Colonic mucosa (tissue), 4 donors: ENCODE measurements at places on chromosomes 7 and 10. TPM values are rescaled to one million over a fixed set of nuclear protein-coding genes. Genes with fewer than 3 reads are reported as not detected.

DNA sequence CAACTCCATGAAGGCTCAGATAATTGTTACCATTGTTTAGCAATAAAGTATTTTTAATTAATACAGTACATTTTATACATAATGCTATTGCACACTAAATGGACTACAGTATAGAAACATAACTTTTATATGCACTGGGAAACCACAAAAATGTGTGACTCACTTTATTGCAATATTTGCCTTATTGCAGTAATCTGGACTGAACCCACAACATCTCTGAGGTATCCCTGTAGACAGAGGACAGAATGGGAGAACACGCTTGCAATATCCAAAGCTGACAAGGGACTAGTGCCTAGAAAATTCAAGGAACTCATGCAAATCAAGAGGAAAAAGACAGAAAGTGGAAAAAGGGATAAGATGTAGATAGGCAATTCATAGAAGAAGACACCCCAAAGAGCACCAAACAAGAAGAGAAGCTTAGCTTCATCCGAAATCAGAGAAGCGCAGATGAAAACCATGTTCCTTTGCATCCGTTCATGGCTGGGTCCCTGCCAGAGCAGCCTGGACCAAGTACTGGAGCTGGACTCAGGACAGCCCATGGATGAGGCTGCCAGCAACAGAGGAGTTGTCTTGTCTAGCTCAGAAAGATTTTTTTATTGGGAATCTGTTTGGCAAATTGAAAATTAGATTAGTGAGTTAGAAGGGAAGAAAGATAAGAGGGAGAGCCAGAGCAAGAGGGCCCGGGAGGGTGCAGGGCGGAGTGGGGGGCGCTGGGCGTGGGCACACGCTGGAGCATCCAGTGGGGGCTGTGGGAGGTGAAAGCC is 16.0 kb upstream of the GALNTL5 start:
- no peak for DNase-seq

DNA sequence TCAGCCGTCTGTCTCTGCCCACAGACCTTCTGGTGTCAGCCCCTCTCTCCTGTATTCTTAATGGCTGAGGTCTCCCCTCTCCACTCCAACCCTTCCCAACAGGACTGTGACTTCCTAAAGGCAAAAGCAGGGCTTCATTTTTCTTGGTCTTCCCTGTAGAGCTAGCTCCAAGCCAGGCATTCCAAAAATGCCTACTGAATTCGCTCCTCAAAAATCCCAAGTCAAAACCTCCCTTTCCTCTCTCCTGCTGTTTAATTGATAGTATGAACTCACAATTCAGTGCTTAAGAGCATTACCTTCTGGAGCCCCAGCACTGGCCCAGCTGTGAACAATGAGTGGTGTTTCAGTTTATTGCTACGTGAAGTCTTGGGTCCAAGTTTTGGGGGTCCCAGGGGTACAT is 628.4 kb downstream of the PARD3 start:
- DNase-seq: no peak

- DNase-seq: no peak
Measured at GRCh38 chr7:141074162-141074991, 513 bp downstream of the TMEM178B start.

GRCh38 chr7:112970771-112971170 is 115.9 kb downstream of the GPR85 start:
- no peak for DNase-seq

- DNase-seq: peak; percentile 79
Measured at GRCh38 chr7:140403878-140404564, at the start of gene RAB19. Gene RAB19 (plus strand): TSS chr7:140404058. CDS start chr7:140407647, 3,589 bp downstream.

DNA sequence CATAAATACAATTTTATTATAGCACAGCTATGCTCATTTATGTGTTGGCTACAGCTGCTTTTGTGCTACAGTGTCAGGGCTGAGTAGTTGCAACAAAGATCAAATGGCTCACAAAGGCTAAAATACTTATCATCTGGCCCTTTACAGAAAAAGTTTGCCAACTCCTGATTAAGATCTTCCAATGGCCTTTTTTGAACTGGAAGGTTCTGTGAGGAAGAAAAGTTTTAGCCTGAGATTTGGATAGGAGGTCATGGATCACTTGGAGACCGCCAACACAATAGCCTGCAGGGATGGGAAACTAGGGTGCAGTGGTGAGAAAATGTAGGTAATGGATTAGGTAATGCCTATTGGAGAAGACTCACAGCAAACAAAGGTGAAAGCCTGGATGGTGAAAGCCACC is 169.8 kb downstream of the NOC3L start:
- DNase-seq: no peak

GRCh38 chr7:137421366-137421765 is 77.8 kb upstream of the PTN start:
- no peak for DNase-seq

DNA sequence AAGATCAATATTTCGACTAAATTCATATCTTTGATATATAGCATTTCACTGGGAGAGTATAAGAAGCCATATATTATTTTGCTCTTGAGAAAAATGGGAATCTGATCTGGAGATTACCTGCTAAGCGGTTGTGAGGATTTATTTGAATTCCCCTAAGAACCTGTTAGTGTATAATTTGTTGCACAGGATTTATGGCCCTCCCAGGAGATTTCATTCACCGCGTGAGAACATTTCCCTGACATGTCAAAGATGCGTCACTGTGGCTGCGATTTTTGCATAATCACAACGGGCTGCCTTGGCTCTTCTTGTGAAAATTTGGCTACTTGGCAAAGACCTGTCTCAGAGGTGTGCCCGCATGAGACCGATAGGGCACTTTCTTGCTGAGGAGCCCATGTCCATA is 184.7 kb upstream of the PFKP start:
- no peak for DNase-seq

DNA sequence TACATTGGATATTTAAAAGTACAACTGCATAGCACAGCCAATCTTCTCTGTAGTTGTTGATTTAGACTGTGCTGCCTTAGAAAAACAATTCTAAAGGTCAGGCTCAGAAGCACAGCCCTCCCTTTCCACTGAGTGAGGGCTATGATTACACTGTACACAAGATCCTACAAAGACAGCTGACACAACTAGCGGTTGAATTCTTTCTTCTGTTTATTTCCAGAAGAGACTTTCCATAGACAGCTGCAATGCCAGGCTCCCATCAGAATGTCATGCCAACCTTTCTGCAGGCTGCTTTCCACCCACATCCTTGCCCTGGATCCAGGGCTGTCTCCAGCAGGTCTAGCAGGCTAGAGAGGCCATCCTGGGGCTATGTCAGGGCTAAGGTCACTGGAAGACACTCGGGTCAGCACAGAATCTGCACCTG is 39.3 kb downstream of the FAM13C start:
- DNase-seq: peak; percentile 18

DNA sequence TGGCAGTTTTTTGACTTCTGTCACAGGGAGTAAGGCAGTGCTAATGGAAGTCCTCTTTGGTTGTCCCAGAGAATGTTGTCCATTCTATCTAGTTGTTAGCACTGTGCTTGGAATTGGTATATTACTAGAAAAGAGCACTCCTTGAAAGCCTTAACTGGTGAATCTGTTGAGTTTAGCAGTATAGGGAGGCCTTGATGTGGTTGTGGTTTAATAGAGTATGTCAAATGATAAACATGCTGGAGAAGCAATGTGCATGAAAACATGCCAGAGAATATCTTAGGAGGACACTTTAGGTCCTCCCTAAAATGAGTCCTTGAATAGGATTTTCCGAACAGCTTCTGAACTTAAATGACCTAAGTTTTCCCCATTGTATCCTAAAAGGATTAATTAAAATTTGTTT is 98.6 kb downstream of the BTRC start:
- no peak for DNase-seq

DNA sequence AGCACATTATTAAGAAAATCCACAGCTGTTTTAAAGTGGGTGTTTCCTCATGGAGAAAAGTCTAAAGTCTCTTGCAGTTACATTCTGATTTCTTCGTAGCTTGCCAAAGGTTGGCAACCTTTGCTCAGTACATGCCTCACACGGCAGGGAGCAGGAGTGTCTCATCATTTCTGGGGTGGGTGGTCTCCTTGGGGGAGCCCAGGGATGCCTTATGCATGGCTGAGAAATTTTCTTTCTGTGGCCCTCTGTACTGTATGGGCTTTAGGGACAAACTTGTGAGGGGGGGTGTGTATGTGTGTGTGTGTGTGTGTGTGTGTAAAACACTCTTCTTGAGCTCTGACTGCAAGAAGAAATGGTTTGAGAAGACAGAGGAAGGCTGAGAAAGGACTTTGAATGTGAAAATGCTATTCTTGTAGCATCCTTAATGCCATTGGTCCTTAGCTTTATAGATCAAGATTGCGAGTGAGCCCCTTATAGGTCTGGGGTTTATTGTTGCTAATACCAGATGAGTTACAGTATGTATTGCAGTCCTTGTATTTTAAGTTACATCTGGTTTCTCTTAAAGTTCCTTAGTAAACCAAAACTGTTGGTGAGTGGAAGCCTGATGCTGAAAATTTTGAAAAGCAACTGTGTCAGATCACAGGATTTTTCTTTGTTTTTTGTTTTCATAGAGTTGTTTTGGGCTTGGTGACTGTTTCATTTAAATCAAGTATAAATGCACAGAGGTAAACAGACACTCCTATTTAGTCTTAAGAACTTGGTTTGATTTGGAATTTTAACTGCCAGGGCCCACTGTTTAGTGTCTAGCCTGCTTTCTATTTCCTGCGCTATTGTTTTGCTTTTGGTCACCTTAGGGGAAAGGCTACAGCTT is 242.0 kb downstream of the BICC1 start:
- no peak for DNase-seq

GRCh38 chr10:64115908-64116643 is 594.9 kb downstream of the REEP3 start:
- peak; percentile 48 for DNase-seq

GRCh38 chr10:103696411-103697145 is 158.8 kb downstream of the SH3PXD2A start:
- peak; percentile 77 for DNase-seq

- no peak for DNase-seq
Measured at GRCh38 chr10:58268454-58268945, 462 bp upstream of the CISD1 start.

GRCh38 chr10:28020080-28020860 is 21.4 kb upstream of the ODAD2 start:
- DNase-seq: no peak

DNA sequence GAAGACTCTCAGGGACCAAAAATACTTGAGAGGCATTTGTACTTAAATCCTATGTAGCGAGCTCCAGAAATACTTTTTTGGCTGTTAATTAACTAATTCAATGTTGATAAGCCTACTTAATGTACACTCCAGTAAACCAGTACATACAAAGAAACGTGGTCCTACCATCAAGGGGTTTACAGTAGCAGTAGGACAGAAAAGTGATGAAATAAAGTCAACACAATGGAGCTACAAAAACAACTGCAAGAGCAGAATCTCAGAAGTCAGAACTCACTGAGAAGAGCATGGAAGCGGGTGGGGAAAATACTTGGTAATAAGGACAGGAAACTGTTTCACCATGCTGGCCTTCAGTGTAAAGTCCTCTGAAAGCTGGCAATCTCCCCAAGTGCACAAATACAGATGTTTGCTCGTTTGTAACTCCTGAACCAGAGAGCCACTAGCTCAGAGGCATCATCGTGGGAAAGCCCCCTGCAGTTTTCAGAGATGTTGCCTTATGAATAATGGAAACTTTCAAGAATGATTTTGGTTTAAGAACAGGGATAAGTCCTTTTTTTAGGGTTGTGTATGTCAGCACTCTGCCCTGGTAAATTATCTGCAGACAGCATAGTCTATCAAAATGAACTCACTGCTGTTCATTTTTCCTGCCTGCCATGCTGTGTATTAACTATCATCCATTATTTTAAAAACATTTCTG is 233.2 kb downstream of the SORCS1 start:
- no peak for DNase-seq

- DNase-seq: no peak
Measured at GRCh38 chr7:128928159-128928813, 9.4 kb upstream of the IRF5 start.

- DNase-seq: peak; percentile 35
Measured at GRCh38 chr7:6637544-6638229, 569 bp downstream of the ZNF316 start.

- DNase-seq: no peak
Measured at GRCh38 chr10:77959384-77959783, 32.8 kb upstream of the DLG5 start.

GRCh38 chr7:16912540-16912939 is 30.8 kb upstream of the AGR3 start:
- DNase-seq: no peak

GRCh38 chr7:24199978-24200377 is 84.0 kb upstream of the NPY start:
- DNase-seq: no peak

GRCh38 chr7:102082693-102083368 is 203.8 kb upstream of the SH2B2 start:
- DNase-seq: no peak

- no peak for DNase-seq
Measured at GRCh38 chr7:127736511-127736910, 84.5 kb downstream of the SND1 start.

GRCh38 chr7:51261117-51261835 is 55.3 kb downstream of the COBL start:
- DNase-seq: no peak

CCDC172 gene
- not detected for total RNA-seq

HDAC9 gene
- 8.7 TPM for total RNA-seq

ANKRD22 gene
- total RNA-seq: 26.6 TPM

OR13A1 gene
- not detected for total RNA-seq

ADAM8 gene
- total RNA-seq: 3.7 TPM

BLNK gene
- 24.0 TPM for total RNA-seq

ZNF425 gene
- total RNA-seq: 1.0 TPM

RBP4 gene
- total RNA-seq: 15.1 TPM

CLRN3 gene
- 76.8 TPM for total RNA-seq

LAMB1 gene
- 91.6 TPM for total RNA-seq

GPNMB gene
- total RNA-seq: 43.3 TPM

SPDYE9 gene
- not detected for total RNA-seq
